ENCODE measurements at places on chromosomes 2 and 18. TPM values are rescaled to one million over a fixed set of nuclear protein-coding genes. Genes with fewer than 3 reads are reported as not detected.

UGT1A5 gene
- not detected for total RNA-seq

SOX11 gene
- not detected for total RNA-seq

- DNase-seq: no peak
Measured at GRCh38 chr2:38380397-38381130, 3.5 kb upstream of the ATL2 start.

- no peak for DNase-seq
Measured at GRCh38 chr2:134845719-134846118, 7.3 kb downstream of the ACMSD start.

DNA sequence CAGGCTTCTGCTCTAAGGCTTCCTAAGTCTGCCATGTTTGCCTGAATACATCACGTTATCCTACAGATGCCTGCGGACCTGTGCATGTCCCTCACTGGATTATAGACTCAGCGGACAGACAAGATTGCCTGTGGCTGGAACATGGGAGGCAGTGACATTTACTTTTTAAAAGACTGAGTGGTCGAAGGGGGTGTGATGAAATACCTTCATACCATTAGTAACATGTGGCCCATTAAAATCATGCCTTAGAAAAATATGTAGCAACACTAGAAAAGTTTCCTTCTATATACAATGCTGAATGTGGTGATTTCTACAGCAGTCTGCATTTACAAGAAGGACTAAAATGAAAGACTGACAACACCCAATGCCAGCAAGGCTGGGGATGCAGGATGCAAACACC is 154.4 kb downstream of the ASB1 start:
- DNase-seq: no peak

GRCh38 chr2:191869781-191870180 is 22.9 kb upstream of the CAVIN2 start:
- DNase-seq: no peak
